ENCODE measurements at places on chromosomes 6 and 20.
A peak's percentile ranks its signal among the peaks of the same experiment; 100 is the strongest.

DNA sequence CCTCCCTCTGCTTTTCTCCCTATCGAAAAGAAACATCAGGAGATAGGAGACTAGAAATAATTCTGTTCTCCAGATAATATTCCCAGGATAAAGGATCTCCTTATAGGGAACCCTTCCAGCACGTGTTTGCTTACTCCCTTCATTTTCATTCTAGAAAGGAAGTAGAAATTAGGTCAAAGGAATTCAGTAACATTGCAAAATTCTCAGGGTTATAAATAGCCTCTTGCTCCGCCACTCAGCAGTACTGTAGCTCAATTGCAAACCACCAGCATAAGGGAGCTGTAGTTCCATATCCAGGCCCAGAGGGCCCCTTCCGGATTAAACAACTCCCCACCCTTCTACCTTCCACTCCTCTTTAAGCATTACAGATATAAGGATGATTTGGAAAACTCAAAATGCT is 6.2 kb downstream of the ELMO2 start:
- peak; percentile 82 for DNase-seq

DNA sequence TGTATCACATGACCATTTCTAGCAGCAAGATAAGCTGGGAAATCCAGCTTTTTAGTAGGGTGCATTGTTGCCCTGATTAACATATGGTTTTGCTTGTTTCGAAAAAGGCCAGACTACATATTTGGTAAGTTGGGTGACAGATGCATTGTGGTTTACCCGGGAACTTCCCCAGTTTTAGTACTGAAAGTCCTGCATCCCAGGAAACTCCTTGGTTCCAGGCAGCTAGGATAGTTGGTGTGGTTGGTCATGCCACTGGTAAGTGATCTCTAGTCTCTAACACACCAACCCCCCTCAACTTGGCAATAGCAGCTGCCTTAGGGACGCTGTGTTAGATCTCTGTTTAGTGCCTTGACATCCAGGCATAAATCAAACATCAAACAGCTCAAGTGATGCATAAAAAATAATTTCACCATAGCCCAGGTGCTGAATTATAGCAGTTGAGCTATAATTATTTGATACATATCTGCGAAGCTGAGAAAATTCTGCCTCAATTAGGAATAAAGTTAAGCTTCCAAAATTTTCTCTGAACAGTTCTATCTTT is 216.5 kb downstream of the TFAP2C start:
- DNase-seq: no peak

DNA sequence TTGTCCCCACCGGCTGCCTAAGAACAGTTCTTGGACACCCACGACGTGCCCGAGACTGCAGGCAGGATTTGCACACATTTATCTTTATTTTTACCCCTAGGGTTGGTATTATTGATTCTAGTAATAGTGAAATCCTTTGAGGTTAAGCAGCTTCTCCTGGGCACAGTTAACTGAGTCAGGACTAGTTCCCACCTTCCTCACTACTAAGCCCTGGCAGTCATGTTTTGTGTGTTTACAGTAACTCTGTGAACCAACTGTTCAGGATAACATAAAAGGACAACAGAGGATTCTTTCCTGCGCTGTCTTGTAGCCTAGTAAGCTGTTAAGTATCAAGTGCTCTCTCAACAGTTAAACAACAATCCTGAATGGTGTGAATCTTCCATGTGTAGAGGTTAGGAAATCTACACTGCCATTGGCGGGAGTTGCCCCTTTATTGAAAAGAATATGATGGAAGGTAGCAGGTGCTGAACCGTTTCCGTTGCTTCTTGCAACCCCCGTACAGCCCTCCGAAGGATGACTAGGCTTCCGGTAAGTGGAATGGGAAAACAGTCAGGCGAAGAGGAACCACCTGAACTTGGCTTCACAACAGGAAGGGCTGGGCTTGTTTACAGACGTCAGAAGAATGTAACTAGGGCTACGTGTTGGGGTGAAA is 979 bp upstream of the SOD2 start:
- no peak for DNase-seq

DNA sequence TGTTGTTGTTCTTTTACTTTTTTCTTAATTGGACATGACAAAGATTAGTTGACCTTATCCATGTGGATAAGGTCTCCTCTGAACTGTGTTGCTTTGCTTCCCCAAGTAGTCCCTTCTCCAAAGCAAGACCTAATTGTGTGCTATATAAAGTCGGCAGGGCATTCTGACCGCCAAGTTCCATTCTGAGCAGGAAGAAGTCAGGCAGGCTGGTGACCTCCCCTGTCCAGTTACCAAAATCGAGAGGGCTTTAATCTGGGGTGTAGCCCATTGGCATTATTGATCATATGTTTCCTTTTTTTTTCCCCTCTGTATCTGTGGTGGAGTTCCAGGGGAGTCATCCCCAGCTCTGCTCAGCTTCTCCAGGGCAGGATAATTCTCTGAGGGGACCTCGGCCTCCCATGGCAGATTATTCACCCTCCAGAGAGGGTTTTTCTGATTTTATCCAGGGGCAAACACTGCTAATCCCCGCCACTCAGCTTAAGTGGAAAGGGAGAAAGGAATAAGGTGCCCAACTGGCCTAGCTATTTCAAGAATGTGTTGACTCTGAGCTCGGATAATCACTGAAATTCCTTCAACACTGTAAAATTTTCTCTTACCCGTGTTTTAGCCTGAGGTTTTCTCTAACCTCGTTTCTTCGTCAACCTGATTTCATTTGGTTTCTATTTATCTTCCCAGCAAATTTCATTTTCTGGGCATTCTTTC is 71.8 kb upstream of the L3MBTL3 start:
- DNase-seq: no peak

DNA sequence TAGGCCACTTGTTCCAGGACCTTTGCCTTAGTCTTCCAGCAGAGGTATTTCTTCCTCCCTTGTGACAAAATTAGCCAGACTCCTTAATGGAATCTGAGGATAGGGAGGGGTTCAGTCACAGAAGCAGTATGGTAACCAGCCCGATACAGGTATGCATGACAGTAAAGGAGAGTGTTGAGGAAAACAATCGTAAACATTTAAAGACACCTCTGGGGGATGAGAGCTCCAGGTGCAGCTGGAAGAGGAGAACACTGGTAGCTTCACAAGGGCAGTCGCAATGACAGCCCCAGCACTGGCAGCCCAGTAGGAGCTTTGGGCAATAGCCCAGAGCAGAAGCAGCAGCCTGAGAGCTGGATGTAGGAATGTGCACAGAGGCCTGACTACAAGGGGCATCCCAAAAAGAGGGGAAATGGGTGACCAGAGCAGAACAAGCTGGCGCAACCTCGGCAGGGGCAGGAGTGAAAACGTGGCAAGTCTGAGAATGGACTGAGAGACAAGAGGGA is 344.9 kb upstream of the JAG1 start:
- no peak for DNase-seq

GRCh38 chr6:137602313-137603197 is 108.4 kb upstream of the OLIG3 start:
- no peak for DNase-seq

DNA sequence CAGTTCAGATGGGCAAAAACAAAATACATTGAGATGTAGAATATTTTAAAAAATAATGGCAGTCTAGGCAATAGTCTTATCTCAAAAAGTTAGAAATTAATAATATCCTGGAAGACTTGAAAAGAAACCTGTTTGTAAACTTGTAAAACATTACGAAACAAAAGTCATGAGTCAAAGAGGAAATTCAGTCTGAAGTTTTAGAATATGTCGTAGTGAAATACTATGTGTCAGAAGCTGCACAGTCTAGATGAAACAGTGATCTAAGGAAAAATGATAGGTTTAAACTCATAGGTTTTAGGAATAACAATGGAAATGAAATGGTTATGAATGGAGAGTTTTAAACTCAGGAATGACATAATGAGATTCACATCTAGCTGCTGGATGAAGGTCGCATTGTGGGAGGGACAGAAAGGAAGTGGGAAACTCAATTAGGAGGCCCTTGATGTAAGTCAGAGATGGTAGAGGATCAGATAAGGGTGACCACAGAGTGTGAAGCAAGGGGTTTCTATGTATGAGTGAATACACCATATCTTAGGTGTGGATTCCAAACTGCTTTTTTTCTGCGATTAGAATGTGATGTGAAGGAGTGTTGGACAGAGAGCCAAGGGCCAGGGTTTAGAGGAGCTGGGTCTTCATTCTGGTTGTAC is 2.8 kb downstream of the SNRPB2 start:
- no peak for DNase-seq

- DNase-seq: no peak
Observed at GRCh38 chr6:1780251-1780867, 170.6 kb downstream of the FOXC1 start.

GRCh38 chr6:13664703-13665352 is 46.8 kb downstream of the RANBP9 start:
- peak; percentile 36 for DNase-seq
